Stimulated activated CD4-positive, alpha-beta T cell treated with anti-CD3 and anti-CD28 coated beads, Interleukin-15, amount 100 ng/mL, for 48 hours (primary cell): ENCODE measurements at places on chromosomes 3 and 15.
A peak's percentile ranks its signal among the peaks of the same experiment; 100 is the strongest.

- DNase-seq: no peak
These were observed 20.2 kb downstream of the RYR3 start for GRCh38 chr15:33330931-33331330.

- no peak for DNase-seq
These were observed 152.0 kb downstream of the OPA1 start for GRCh38 chr3:193744822-193745684.

- DNase-seq: no peak
These were observed 31.0 kb downstream of the ATP10A start for GRCh38 chr15:25832158-25832557.

DNA sequence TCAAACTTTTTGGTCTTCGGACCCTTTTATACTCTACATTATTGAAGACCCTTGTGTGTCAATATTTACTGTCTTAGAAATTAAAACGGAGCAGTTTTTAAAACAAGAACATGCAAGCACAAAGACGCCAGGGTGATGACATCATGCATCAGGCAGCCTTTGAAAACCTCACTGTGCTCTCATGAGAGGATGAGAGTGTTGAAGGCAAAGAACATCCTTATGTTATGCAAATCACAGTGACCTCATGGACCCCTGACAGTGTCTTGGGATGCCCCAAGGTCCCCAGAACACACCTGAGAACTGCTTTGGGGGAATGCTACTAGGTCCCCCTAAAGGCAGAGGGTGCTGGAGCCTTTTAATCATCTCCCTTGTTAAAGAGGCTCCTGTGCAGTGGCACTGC, 51.6 kb downstream of the CHDH start:
- no peak for DNase-seq

DNA sequence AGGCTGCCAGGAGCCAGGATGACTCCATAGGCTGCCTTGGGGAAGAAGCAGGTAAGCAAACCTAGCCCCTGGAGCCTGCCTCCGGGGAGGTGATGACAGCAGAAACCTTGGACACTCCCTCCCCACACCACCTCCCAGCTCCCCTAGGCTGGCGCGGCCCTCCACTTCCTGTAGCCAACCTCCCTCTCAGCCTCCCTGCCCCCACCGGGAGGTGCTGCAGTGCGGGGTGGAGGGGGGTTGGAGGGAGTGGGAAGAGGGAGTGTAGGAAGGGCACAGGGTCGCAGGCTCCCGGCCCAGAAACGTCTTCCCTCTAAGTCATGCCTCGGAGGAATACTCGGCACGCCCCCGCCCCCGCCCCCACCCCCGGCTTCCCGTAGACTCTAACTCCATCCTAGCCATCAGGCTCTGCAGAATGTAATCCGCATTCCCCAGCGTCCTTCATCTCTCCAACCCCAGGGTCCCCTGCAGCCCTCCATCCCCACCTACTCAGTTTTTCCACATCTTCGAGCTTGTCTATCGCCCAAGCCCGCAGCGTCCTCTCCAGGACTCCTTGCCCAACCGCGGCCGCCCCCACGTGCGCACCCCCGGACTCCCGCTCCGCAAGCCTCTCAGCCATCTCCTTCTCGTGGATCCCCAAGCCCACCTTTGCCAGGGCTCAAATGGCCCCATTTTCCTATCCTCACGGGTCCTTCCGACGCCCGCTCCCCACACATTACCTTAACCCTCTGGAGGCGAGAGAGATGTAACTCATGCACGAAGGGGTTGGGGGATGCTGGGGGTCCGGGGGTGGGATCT, 528 bp downstream of the LPCAT4 start:
- peak; percentile 41 for DNase-seq

GRCh38 chr15:57218826-57219576, 157.3 kb upstream of the CGNL1 start:
- no peak for DNase-seq

- no peak for DNase-seq
These were observed 25.1 kb downstream of the SHISA5 start for GRCh38 chr3:48478626-48479555.

- no peak for DNase-seq
These were observed 12.5 kb downstream of the DPH6 start for GRCh38 chr15:35533130-35534110.

GRCh38 chr3:106263011-106263410, 394.2 kb upstream of the CBLB start:
- no peak for DNase-seq

- no peak for DNase-seq
These were observed 48.7 kb upstream of the NR2E3 start for GRCh38 chr15:71761649-71762048.

DNA sequence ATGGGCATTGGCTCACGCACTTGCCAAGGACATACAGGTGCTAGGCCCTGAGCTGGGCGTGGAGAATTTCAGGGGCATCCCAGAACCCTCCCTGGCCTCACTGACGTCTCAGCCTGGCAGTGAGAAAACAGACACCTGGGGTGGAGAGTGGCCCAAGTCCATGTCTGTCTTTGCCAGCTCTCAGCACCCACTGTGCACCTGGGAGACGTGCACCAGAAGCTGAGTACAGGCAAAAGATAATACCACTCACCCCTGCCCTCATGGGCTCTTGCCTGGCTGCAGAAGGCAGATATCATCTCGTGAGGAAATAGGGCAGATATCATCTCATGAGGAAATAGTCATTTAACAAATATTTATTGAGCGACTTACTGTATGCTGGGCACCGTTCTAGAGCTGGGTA, 8.0 kb downstream of the LOXL1 start:
- DNase-seq: no peak

DNA sequence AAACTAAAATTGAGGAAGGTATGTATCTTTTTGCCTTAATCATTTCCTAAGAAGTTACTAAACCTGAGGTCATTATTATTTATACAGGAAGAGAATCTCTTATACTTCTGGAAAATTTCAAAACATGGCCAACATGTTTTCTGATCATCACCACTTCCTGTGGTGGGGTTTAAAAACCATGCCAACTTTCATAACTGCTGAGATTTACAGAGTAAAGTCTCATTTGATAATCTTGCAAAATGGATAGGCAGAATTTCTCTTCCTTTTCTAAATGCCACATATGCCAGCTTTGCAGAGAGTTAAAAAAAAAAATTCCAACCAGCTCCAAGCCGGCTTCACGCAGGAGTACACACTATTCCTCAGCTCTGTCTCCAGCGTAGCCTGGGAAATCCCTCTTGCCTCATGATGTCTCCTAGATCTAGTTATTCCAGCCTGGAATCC, 124.3 kb upstream of the SPRED1 start:
- DNase-seq: no peak

DNA sequence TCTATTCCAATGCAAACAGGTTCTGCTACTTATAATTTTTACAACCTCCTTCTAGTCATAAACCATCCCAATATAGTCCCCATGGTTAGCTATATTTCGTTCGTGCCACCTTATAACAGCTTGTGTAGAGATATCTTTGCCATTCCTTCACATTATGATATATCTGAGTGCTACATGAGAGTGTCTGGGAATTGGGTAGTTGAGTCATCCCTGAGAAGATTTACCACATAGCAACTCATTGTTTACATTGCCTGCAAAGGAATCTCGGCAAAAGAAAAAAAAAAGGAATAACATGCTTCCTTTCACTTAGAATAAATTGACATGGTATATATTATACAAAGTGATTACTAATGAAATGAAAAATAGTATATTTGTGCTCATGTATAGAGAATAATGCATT, 86.0 kb upstream of the VGLL3 start:
- DNase-seq: no peak

GRCh38 chr3:4751029-4751501, 228.2 kb upstream of the BHLHE40 start:
- DNase-seq: no peak

DNA sequence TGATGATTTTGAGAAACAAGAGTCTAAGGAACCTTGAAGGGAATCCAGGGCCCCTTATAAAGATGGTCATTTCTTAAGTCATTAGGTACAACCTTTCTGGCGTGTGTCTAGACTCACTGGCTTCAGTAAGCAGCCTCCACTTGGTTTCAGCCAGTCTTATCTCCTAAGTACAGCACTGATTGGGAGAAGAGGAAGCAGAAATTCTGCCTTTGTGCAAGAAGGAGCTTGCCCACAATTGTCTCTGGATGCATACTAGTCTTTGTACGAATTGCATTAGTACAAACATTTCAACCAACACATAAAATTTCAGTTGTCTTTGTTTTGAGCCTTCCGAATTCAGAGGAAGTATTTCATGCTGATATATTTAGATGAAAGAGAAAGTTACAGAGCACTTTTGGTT, 139.4 kb downstream of the SLCO3A1 start:
- DNase-seq: no peak
